ENCODE measurements at places on chromosomes 7 and 10.

DNA sequence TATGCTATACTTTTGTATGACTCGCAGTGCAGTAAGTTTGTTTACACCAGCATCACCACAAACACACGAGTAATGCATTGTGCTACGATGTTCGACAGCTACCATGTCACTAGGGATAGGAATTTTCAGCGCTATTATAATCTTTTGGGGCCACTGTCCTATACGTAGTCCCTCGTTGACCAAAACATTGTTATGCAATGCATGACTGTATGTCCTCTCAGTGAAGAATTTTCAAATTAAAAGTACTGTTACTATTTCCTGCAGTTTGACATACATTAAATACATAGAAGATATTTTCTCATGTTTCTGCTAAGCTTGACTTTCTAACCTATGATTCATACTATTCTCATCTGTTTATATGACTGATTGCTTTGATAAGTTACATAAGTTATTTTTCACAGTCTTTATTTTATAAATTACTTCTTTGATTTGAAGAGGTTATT, 203.6 kb downstream of the VTI1A start:
- no peak for DNase-seq

DNA sequence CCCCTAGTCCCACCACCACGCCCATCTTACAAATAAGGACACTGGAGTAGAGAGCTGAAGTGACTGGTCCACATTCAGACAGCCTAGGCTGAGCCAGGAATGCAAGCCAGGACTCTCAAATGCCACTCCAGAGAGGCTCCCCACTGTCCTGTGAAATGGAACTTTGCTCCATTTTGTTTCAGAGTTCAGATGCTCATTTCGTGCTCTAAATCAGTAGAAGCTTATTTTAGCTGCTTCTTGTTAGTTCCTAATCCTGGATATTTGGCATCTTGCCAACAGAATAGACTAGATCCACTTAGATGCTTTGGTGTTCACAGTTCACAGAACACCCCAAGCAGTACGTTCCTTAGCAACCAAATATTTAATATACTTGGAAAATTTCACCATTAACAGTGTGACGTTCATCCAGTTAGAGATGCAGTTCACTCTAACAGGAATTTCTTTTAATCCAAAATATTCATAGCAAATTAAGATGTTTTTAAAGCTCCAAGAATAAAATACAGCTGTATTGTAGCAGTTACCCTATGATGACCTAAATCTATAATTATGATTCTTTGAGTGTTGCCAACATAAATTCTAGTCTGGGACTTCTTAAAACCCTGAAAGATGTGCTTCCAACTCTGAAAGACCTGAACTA, 7.3 kb downstream of the MMP21 start:
- no peak for DNase-seq

DNA sequence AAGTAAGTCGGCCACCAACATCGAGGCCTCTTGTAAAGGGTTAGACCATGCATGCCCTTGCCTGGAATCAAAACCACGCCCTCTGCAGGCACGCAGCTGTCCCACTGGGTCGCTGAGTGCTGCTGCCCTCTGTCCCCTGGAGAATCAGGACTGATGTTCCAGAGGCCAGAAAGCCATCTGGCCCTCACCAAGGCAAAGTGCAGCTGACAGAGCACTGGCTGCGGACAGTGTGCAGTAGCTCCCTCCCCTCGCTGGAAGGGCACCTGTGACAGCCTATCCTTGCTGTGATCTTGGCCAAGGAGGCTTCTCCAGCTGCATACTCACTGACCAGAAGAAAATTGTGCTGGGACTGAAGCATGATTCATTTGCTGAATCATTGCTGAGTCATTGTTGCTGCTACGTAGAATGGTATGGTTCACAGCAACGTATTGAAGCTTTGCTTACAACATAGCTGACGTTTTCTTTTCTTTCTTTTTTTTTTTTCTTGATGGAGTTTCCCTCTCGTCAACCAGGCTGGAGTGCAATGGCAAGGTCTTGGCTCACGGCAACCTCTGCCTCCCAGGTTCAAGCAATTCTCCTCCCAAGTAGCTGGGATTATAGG, 30.4 kb downstream of the DDC start:
- no peak for DNase-seq

- no peak for DNase-seq
These were observed 1425.1 kb upstream of the LRRTM3 start for GRCh38 chr10:65500716-65501115.

- no peak for DNase-seq
These were observed 32.1 kb upstream of the PIK3AP1 start for GRCh38 chr10:96752375-96752774.

DNA sequence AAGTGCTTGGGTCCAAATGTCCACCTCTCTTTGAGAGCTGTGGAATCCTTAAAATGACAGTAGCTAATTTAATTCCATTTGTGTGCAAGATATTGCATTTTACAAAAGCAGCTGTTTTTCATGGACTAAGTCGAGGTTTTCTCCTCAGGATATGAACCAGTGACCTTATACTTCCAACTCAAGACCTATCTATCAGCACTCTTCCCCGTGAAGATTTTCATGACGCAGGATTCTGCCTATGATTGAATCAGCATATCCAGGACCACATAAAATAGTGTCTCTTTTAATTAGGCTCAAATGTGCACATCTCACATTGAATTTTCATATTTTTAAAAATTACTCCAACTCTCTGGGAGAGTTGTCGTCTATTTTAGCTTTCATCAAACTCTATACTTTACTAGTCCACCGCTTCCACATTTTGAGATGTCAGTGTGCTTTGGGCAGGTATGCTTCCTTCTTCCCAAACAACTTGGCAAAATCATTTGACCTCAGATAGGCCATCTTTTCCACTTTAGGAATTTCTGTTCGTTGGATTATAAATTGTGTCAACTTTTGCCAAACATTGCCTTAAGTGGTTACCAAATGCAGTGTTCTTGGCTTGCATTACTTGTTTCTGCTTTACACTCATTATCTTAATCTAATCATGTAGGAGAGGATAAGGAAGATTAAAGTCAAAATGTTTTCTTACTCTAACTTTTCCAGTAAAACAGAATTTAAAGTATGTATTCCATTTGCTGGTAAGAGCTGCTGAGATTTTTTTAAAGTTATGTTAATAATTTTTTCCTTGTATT, 39.4 kb downstream of the SEMA3A start:
- no peak for DNase-seq

GRCh38 chr7:150954986-150955518, 23.1 kb downstream of the KCNH2 start:
- DNase-seq, result no peak

- DNase-seq, result no peak
These were observed 51.9 kb downstream of the OAT start for GRCh38 chr10:124366825-124367224.

GRCh38 chr10:106540645-106541044, 623.9 kb downstream of the SORCS1 start:
- DNase-seq, result no peak

DNA sequence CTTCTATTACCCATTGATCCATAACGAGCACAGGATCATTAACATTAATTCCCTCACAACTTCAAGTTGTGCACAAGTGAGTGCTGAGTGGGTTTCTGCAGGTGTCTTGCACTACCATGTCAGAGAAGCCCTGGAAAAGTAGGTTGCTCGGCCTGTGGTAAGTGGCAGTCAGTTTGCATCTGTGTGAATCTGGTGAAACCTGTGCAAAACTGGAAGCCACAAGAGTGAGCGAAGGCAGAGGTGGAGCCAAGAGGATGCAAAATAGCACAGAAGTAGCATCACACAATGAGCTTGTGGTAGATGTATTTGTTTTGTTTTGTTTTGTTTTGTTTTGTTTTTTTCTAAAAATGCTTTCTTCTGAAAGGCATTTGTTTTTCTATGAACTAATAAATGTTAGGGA, 181.5 kb downstream of the THSD7A start:
- no peak for DNase-seq

DNA sequence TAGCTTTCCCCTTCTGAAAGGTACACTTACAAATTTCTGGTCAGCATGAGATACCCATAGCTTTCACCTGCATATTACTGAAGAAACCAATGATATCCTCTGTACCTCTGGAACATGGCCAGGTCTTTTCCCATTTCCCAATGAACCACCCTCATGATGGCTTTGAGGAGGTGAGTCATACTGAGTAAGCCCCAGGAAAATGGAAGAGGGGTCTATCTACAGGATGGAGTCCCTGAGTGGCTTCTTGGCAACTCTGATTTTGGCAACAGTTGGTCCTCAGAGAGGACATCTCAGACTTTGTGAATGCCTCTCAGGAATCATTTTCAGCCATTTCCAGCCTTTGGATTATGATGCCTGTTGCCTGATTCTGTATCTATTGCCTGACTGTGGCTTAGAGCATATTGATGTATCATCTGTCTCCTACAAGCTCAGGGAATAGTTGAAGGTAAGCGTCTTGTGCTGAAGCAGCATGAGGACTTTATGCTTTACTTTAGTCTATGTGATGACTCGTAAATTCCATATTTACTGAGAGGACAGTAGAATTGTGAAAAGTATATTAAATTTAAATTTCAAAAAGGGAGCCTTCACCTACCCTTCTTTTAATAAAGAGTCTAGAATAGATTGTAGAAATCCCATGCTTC, 84.7 kb upstream of the DKK1 start:
- no peak for DNase-seq

DNA sequence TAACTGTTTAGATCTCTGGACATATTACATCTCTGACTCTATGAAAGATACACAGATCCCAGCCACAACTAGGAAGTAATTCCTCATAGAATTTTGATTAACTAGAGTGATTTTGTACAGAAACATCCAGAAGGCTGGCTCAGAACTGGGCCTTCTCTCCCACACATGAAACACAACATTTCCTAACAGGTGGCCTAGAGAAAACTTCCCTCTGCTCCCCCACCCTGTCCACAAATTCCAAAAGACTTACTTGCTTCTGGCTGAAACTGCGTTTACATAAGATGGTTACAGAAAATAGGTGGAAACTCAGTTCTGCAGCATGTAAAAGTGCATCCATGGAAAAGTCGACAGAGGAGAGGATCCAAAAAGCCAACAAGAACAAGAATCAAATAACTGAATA, 132.9 kb downstream of the FZD1 start:
- DNase-seq, result no peak

All from T47D (cell line).